AG10803 (cell line): ENCODE measurements at places on chromosomes 7 and 10.

DNA sequence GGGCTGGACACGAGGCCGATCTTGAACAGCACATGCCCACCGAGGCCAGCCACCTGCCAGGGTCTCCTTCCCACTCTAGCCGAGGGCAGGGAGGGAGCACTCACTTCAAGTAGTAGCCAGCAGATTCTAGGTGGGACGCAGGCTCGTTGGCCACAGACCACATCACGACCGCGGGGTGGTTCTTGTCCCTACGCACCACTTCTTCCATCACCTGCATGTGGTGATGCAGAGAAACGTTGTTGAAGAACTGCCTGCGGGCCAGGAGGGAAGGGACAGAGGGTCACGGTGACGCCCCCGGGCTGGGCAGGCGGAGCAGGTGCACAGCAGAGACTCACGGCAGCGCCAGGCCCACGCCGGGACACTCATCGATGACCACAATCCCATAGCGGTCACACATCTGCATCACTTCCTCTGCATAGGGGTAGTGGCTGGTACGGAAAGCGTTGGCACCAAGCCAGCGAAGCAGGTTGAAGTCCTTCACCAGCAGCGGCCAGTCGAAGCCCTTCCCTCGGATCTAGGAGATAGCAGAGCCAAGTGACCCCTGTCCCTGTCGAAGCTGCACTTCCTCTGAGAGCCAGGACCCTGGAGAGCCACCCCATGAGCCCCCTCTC, 7.7 kb downstream of the GUSB start:
- no peak for DNase-seq

DNA sequence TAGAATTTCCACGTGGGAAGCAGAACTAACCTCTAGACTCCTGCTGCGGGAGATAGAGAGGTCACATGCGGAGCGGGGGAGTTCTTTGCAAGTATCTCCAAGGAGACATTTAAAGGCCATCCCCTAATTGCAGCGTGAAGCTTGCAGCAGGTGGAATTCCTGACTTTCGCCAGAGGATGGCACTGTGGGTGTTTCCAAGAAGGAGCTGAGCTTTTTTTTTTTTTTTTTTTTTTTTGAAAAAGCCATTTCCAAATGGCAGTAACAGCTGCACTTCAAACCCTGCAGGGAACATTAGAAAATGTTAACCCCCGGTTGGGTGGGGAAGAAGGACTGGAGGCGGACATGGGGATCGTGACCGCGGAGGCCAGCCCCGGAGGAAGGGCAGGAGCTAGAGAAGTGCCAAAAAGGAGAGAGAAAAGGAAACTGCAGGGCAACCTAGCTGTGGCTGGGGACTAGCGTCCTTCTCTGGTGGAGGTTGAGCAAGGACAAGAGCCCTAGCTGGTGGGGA, 487.7 kb downstream of the TYW1 start:
- peak; percentile 65 for DNase-seq

- peak; percentile 63 for DNase-seq
These were observed 404.2 kb downstream of the THSD7A start for GRCh38 chr7:11427686-11428273.

DNA sequence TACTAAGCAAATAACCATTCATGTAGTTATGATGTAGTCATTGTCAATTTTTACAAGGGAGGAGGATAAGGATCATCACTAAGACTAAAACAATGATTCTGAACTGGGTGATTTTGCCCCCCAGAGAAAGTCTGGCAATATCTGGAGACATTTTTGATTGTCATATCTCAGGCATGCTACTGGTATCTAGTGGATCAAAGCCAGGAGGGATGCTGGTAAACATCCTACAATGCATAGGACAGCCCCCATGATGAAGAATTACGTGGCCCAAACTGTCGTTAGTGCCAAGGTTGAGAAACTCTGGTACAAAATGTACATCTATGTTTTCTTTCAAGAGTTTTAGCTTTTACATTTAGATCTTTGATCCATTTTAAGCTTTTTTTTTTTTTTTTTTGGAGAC, 57.3 kb downstream of the GBF1 start:
- DNase-seq = no peak

DNA sequence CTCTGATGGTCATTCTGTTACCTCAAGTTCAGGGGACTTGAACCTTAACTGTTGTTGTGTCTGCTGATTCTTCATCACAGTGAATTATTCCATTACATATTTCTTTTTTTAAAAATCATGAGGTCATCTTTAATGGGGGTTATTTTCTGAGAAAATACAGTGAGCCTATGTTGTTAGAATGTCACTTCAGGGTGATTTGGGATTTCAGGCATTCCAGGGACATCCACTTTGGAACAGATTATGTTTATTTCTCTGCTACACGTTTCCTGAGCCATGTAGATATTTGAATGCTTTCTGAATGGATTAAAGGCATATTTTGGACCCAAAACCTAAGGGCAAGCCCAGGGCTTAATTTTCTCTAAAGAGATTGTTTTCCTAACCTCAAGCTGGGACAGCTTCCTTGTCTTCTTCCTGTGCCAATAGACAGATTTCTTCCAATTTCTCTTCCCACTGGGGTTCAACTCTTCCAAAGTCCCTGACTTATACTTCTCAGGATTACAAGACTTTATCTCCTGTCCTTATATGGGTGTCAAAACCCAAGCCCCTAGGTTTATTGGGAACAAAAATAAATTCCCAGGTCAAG, 271.7 kb downstream of the ARHGAP12 start:
- DNase-seq = peak; percentile 35

GRCh38 chr7:18993933-18994668, 123.3 kb downstream of the TWIST1 start:
- peak; percentile 59 for DNase-seq

GRCh38 chr7:36692456-36692855, 31.8 kb downstream of the AOAH start:
- DNase-seq = no peak

GRCh38 chr7:9718071-9718661, 1255.5 kb upstream of the PHF14 start:
- DNase-seq = no peak

DNA sequence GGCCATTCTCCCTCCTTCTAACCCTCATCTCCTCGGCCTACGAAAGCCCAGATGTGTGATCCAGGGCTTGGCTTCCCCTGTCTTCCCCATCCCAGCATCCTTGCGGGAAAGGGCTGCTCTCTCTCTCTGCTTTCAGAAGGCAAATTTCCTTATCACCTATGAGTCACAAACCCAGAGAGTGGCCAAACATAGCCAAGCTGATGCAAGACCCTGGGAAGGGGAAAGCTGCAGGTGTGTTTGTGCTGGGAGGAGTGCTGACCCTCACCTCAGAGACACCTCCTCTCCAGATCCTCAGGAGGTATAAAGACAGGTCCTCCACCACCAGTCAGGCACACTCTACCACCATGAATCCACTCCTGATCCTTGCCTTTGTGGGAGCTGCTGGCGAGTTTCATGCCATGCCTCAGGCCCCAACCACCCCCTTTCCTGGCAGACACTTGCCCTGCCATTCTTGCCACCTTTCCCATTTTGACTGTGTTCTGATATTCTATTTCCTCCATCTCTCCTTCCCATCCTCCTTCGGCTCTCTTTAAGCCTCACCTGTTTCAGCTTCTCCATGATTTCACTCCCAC, 10.6 kb upstream of the PRSS2 start:
- no peak for DNase-seq

GRCh38 chr10:98338318-98338717, 70.3 kb upstream of the LOXL4 start:
- DNase-seq = peak; percentile 45

- DNase-seq = no peak
These were observed 246.7 kb downstream of the FGFR2 start for GRCh38 chr10:121351540-121351939.

- DNase-seq = peak; percentile 50
These were observed 28.2 kb downstream of the COL1A2 start for GRCh38 chr7:94422827-94423460.

DNA sequence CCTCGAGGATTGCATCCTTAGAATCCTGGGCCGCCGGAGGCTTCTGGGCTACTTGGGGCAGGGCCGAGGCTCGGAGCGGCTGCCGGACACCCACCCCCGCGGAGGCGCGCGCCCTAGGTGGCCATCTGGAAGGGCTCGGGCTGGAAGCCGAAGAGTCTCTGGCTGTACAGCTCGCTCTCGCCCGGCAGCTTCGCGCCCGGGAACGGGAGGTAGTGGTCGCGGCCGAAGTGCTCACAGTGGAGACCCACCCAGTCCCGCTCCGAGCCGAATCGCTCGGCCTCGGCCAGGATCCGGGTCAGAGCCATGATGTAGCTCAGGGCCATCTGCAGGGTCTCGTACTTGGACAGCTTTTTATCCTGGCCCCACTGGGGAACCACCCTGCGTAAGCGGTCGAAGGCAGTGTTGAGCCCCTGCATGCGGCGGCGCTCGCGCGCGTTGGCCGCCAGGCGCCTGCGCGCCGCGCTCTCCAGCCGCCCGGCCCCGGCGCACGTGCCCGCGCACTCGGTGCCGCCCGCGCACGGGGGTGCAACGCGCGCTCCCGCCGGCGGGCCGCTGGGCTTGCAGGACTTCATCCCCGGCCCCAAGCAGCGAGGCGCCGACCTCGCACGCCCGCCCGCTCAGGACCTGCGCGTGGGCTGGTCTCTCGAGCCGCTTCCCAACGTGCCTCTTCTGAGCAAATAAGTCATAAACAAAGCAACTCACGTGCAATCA, 652 bp downstream of the ATOH7 start:
- peak; percentile 60 for DNase-seq

DNA sequence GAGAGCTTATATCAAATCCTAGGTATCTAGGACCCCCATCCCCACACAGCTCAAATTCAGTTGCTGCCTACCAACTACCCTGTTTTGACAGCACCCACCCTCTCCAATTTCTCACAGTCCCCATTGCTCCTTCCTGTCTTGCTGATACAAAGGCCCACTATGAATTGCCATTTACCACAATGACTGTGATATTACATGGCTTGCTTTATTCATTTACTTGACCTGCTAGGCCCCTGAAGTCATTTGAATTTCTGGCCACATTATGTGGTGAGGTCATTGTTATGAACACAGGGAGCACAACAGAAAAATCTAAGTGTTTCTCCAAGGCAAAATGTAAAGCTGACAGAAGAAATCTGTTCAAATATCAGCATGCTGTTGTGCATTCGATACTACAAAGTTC, 101.4 kb downstream of the PPP1R17 start:
- DNase-seq = no peak

DNA sequence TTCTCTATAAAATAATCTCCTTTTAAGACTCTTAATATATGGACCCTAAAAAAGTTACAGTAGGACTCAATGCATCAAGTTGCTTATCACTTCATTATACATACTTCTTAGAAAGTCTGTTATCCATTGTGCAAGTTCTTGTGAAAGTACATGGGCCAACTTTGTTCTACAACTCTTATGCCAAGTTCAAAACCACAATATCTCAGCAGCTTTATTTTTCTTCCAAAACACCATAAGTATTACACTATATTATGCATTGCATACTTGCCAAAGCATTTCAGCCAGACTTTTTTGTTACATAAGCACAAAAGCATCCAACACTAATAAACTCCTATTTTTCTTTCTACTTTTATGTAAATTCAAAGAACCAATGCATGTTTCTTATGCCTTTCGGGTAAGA, 94.4 kb downstream of the AHR start:
- peak; percentile 96 for DNase-seq

- no peak for DNase-seq
These were observed 17.2 kb downstream of the INPP5F start for GRCh38 chr10:119742947-119743648.

DNA sequence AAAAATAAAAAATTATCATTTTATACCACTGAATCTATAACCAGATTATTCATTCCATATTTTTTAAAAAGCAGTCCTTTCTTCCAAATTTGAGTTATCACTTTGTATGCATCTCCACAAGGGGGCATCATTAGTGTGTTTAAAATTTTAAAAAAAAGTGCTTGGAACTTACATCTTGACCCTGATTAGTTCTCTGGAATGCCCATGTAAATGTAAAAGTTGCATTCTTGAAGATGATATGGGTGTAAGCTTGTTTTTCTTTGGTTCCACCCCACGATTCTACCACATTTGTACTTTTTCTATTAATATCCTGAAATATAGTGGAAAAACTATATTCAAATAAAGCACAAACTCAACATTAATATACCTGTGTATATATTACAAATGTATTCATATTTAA, 144.9 kb downstream of the ELAPOR2 start:
- DNase-seq = peak; percentile 27

GRCh38 chr7:37009125-37009675, 284.9 kb upstream of the AOAH start:
- no peak for DNase-seq

DNA sequence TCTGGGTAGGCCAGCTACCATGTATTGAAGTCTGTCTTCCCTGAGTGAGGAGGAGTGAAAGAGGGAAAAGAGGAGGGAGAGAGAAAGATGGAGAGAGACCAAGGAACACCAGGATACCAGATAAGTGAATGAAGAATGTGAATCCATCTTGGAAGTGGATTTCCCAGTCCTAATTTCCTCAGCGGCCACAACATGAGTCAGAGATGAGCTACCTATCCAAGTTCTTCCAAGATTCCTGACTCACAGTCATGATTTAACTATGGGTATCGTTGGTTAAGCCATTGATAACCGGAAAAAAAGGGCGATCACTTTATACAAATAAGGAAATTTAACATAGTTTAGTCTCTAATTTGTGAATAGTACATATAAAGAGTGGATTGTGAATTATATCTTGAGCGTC, 561.8 kb downstream of the ATRNL1 start:
- DNase-seq = no peak

DNA sequence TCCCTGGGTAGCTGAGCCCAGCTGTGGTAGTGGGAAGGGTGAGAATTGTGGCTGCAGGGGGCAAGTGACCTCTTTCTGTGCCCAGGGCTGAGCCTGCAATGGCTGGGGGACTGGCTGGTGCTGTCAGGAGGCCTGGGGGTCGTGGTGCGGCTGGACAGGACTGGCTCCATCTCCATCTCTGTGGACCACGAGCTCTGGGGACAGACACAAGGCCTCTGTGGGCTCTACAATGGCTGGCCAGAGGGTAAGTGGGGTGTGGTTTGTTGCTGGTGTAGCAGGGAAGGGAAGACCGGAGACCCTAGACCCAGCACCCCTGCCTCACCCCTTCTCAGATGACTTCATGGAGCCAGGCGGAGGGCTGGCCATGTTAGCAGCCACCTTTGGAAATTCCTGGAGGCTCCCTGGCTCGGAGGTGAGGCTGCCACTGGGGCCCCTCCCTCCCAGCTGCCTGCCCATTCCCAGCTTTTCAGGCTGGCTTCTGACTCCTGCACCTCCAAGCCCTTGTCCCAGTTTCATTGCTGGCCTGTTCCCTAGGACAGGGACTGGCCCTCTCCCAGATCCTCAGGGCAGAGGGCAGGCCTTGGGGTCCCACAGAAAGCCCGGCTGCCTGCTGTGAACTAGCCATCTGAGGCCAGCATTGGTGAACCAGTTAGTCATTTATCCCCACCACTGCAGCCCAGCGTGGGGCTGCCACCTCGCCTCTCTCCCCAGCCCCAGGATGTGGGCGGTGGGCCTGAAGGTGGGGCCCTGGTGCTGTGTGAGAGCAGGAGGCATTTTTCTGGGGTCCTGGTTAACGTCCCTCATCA, 5.5 kb upstream of the ZNF467 start:
- no peak for DNase-seq

- DNase-seq = no peak
These were observed 154.3 kb downstream of the PPP1R3A start for GRCh38 chr7:113764401-113765035.

- peak; percentile 87 for DNase-seq
These were observed 93.9 kb downstream of the ATXN7L1 start for GRCh38 chr7:105782391-105783042.

- no peak for DNase-seq
These were observed 35.3 kb downstream of the DIP2C start for GRCh38 chr10:653991-654646.

GRCh38 chr7:148847815-148848734, 36.0 kb downstream of the EZH2 start:
- no peak for DNase-seq
